NCI-H1092 (cell line): ENCODE measurements at places on chromosomes 11 and 22.

- no peak for DNase-seq
These were observed 25.8 kb downstream of the ZC3H7B start for GRCh38 chr22:41327124-41327523.

GRCh38 chr11:134763030-134763388 is 351.0 kb upstream of the B3GAT1 start:
- no peak for DNase-seq

- DNase-seq, result no peak
These were observed 1.6 kb downstream of the DUSP8 start for GRCh38 chr11:1570531-1570895.

GRCh38 chr22:41501209-41501608 is 32.3 kb downstream of the ACO2 start:
- DNase-seq, result no peak

DNA sequence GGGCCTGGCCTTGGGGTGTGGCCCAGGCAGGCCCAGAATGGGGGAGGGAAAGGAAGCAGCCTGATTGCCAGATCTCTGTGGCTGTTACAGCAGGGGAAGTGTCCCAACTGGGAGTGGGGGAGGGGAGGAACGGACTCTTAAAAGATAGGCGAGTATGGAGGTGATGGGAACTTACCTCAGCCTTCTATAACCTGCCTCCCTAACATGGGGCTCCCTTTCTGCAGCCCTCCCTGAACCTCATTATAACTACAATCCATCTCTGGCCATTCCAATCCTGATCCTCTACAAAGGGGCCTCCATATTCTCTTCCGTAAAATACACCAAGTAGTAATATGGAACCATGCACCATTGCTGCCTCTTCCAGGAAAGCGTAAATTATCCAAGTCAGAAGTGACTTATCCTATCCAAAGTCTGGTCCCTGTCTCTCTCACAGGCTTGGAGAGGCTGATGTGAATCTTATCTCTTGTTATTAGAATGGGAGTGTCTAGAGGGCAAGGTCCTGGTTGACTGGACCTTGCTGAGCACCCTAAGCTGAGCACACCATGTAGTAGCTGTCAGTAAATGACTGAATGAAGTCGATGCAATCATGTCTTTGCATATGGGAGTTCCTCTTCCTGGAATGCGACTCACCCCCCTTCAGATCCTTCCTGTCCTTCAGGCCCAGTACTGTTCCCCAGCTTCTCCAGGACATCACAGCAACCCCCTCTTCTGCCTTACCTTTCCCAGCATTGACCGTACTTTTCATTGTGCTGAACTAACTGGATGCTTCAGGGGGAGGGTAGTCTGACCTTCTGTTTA is 5.9 kb downstream of the RHOG start:
- DNase-seq, result no peak

DNA sequence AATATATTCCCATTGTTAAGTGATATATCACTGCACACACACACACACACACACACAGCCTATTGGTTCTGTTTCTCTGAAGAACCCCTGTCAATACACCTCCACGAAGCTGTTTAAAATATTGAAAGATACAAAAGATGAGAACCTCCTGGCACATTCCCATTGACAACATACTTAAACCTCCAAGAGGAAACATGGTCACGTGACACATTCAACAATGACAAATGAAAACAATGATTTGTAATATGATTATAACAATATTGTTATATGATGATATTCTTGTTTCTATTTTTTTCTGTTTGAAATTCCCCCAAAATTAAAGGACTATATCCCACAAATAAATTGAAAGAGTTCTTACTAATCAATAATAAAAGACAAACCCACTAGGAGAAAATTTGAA is 1344.9 kb downstream of the BRD1 start:
- DNase-seq, result no peak

GRCh38 chr11:72373163-72373562 is 61.2 kb downstream of the CLPB start:
- DNase-seq, result peak; percentile 89

- no peak for DNase-seq
These were observed 9.6 kb downstream of the NEAT1 start for GRCh38 chr11:65432100-65432650.

DNA sequence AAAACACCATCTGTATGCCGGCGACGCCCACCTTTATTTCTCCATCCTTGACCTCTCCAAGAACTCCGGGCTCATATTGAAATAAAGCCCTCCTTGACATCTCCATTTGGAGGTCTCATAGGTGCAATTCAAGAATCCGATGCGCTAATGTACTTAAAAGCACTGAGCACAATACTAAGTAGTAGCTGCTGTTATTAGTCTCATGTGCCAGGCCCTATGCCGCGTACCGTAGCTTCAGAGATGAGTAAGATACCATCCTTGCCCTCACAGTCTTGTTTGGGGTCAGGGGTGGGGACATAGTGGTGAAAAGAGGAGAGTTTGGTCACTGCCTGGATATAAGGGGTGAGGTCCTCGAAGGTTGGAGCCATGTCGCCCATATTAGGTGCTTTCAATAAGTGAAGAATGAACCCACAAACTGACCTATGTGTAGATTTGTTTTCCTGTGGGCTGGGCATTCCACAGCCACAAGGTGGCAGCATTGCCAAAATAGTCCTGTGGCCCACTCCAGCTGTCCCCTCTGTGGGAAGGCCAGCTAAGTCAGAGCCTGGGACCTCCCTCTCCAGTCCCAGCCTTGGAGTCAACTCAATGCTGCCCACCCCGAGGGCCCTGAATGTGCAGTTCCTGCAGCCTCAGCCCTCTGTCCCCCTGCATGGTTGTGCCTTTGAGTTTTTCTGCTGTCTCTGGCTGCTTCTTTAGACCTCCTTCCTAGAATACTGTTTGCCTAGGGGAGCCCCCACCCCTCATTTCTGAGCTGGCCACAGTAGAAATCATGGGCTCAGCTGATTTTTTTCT is 6.5 kb downstream of the DCPS start:
- peak; percentile 75 for DNase-seq

DNA sequence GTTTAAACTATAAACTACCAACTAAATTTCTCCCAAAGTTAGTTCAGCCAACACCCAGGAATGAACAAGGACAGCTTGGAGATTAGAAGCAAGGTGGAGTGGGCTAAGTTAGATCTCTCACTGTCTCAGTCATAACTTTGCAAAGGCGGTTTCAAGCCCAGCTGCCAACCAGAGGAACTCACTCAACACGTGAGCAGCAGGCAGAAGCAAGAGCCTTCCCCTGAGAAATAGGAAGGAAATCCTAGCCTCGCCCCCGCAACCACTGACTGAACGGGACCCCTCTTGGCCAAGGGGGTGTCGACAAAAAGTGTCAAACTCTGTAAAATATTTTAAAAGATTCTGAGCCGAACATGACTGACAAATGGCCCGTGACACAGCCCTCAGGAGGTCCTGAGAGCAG is 4.4 kb upstream of the KRTAP5-9 start:
- DNase-seq, result no peak

- DNase-seq, result no peak
These were observed at the start of gene MFNG for GRCh38 chr22:37486224-37486845. Gene MFNG, minus strand, starts transcription at chr22:37486384. Its CDS starts 207 bp downstream, at chr22:37486177.

DNA sequence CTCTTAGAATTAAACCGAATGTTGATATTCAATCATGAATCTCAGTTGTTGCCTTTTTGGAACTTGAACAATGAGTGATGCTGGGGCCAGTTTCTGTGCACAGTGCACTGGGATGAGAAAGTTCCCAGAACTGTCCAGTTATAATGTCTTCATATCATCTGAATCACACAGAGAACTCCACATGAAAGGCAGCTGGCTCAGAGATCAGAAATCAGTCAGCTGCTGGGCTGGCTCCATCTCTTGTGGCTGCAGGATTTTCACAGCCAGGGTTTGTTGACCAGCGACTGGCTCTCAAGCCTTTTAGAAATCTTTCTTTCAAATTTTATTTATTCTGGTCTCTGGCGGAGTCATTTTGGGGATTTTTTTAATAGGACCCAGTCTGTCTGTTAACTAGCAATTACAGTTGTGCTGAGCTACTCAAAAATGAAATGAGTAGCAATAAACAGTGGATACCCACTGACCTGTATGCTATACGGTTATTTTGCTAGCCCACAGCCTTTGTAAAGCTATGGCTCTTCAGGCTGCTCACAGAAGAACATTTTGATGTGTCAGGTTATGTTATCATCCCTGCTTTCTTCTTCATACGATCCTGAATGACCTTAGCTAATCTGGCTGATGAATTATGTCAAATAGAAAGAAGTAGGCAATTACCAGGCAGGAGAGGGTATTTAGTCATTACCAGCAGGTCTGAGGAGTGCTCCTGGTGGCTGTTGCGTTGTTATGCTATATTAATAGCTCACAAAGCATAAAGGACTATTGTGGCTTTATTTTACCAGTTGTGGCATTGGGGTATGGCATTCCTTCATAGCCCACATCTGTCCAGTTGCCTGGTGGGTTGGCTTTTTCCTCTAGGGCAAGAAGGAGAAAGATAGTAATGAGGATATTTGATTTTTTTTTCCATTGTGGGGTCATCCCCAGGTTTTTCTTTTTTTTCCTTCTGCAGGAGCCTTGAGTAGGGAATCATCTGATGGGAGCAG is 3.6 kb downstream of the FAT3 start:
- no peak for DNase-seq

DNA sequence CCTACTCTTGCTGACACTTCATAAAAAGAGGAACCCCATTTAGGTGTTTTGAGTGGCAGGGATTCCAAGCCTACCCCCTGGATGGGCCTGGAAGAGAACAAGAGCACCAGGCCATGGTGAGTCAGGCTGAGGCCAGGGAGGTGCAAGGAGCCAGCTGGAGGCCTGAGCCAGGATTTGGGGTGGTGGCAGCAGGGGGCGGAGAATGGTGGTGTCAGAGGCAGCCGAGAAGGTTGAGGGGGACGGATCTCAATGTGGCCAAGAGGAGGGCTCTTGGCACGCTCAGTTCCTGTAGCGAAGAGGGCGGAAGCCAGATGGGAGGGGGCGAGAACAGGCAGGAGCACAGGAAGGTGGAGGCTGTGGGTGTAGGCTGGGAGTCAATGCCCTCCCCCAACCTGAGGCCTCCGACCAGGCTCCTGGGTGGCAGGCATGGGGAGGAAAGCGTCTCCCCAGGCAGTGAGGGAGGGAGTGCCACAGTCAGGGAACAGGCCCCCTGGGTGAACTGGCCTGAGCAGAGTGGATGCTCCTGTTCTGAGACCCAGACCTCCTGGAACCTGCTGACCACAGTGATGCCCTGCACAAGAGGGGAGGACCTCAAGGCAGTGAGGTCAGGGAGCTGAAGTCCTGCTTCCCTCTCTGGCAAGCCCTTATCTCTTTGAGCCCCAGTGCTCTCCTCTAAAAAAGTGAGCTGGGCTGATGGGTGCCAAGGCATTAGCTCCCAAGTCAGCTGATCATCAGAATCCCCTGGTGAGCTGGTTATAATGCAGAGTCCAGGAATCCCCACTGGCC is 13.9 kb downstream of the RTN4RL2 start:
- no peak for DNase-seq

DNA sequence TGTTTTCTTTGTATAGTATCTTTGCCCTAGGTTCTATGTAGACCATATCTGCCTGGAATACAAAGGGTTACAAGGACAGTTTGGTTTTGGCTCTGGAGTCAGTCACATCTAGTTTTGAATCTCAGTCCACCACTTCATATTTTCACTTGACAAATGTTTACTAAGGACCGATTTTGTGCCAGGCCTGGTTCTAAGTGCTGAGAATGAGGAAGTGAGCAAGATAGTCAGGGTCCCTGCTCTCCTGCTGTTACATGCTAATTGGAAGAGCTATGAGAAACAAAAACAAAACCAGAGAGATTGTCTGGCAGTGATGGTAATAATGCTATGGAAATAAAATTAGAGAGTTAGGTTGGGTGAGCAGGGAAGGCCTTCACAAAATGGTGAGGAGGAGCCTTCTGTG is 66.1 kb upstream of the ARHGAP20 start:
- DNase-seq, result no peak

- DNase-seq, result peak; percentile 10
These were observed 19.7 kb downstream of the MYO7A start for GRCh38 chr11:77147668-77148321.

DNA sequence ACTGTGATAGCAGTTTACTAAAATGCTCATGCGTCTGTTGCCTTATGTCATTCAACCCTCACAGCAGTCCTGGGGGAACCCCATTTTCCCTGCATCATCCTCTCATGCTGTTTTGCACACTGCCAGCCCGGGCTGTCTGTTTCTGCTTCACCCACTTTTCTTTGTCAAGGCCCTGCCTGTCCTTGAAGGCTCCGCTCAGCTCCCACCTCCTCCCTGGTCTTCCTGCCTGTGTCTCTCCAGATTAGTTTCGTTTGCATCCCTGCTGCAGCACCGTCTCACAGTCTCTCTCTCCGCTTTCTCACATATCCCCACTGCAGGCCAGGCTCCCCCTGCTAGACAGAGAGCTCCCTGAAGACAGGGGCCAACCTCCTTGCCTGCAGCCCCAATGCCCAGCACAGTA is 29.9 kb downstream of the SERPINH1 start:
- DNase-seq, result no peak

- DNase-seq, result no peak
These were observed 56.4 kb upstream of the BARX2 start for GRCh38 chr11:129319201-129319600.

GRCh38 chr22:27748751-27749191 is 52.8 kb downstream of the MN1 start:
- no peak for DNase-seq

DNA sequence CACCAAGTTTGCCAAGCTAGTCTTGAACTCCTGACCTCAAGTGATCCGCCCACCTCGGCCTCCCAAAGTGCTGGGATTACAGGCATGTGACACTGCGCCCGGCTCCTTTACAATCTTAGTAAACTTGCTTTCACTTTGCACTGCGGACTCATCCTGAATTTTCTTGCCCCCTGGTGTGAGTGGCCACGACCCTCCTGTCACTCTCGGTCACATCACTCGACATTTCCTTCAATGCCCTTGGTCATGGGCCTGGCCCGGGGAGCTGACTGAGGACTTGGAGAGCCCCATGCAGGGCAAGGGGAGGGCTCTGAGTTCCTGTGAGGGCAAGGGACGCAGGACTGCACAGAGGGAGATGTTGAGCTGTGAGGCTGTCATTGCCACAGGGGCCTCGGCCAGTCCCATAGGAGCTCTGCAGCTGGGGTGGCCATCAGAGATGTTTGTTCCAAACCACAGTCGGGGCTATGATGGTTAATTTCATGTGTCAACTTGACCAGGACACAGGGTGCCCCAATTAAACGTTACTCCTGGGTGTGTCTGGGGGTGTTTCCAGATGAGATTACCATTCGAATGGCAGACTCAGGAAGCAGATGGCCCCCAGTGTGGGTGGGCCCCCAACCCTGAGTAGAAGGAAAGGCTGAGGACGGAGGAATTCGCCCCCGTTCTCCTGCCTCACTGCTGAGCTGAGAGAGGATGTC is 21.2 kb downstream of the A4GALT start:
- no peak for DNase-seq

- DNase-seq, result peak; percentile 37
These were observed 1.3 kb downstream of the MPPED1 start for GRCh38 chr22:43412808-43413795.

GRCh38 chr11:113475160-113475761 is at the start of gene DRD2:
Gene DRD2, minus strand, starts transcription at chr11:113475398. Its CDS starts 50,747 bp downstream, at chr11:113424651.
- DNase-seq, result no peak
